ENCODE measurements at places on chromosomes 16 and 17. TPM values are rescaled to one million over a fixed set of nuclear protein-coding genes. Genes with fewer than 3 reads are reported as not detected.

- DNase-seq: no peak
Observed at GRCh38 chr17:41870627-41871026, 5.4 kb upstream of the KLHL11 start.

DNA sequence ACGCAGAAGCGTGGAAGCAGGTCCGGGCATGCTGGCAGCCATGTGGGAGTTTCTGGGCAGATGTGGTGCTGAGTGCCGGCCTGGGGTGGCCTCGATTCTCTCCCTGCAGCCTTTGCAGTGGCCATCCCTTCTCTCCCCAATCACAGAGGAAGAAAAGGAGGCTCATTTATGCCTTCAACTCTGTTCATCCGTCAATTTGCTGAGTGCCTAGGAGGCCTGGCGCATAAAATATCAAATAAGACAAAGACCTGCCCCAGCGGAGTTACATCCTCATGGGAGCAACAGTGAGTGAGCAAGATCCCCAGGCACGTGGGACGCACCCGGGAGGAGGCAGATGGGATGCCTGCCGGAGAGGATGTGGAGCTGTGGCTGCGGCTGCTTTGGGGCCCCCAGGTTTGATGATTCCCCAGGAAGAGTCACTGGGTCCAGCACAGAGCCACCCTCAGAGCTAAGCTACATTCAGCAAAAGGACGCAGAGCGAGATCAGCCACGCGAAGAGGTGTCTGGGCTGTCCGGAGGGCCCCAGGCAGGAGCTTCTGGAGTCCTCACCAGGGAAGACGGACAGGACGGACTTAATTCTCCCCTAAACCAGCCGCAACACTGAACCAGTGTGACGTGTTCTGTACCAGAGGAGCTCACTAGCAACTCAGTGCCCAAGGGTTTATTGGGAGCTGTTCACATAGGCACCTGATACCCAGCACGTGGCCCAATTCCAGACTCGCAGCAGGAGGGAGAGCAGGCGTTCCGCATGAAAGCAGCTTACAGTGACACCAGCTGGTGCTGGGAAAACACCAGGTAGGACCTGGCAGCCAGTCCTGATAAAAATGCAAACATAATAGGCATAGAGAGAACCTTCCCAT lies 11.3 kb downstream of the CA5A start:
- DNase-seq: no peak

GRCh38 chr16:78629173-78629572 lies 529.7 kb downstream of the WWOX start:
- no peak for DNase-seq

- no peak for DNase-seq
Observed at GRCh38 chr16:85168732-85169256, 56.5 kb upstream of the CIBAR2 start.

DNA sequence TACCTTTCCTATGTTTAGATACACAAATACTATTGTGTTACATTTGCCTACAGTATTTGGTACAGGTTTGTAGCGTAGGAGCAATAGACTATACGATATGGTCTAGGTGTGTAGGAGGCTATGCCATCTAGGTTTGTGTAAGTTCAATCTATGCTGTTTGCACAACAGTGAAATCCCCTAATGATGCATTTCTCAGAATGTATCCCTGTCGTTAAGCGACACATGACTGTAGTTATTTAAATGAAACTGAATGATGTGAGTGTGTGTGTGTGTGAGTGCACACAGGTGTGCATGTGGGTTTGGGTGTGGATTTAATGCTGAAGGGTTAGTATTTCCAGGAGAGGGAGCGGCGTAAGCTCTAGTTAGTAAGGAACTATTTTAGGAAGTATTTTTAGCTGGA lies 34.6 kb upstream of the SMIM36 start:
- no peak for DNase-seq

DNA sequence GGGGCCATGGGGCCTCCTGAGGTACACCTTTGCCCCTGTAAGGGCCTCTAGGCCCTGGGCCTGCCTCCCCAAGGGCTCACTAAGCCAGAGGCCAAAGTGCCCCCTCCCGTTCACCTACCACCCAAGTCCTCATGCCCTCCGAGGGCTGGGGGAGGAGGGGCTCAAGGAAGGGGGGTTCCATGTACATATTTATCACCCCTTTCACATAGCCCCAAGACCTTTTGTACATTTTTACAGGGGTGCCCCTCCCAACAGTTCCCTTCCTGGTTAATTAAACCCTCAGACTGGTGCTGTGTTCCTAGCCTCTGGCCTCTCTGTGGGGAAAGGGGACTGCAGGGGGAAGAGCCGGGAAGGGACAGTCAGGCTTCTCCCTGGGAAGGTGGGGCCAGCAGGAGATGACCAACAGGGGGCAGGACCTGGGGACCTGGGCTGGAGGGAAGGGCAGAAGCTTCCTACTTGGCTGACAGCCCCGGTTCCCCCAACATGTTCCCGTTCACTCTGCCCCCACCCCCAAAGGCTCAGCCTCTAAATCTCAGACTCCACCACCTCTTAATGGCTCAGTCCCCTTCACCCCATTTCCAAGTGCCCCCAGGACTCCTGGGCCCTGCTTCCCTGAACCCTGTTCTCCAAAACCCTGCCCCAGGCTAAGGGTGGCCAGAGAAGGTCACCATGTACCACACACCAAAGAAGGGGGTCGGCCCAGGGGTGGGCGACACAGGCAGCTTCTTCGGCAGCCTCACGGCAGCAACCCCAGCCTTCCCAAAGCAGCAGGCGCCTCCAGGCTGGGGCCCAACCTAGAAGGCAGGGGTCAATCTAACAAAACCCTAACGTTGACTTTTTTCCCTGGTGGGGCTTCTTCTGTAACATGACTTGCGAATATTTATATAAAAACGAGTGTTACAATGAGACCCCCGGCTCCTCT lies 11.9 kb downstream of the FBRS start:
- no peak for DNase-seq

GRCh38 chr17:48625495-48626244 lies 488 bp downstream of the HOXB9 start:
- no peak for DNase-seq

- DNase-seq: no peak
Observed at GRCh38 chr17:67602974-67603373, 114.8 kb upstream of the NOL11 start.

DNA sequence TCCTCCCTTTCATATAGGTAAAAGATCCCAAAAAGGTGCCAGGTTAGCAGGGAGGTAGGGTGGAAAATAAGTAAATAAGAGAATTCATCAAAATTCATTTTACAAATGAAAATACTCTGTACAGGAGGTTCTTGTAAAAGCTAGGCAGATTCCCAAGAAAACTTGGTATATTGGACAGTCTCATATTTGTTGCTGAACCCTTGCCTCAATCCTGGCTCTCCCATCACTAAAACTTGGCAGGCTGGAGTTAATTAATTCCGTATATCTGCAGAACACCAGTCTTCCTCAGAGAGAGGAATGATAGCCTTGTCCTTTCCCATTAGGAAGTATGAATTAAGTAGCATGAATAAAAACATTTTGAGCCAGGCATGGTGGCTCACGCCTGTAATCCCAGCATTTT lies 66.2 kb upstream of the MTMR4 start:
- no peak for DNase-seq

DNA sequence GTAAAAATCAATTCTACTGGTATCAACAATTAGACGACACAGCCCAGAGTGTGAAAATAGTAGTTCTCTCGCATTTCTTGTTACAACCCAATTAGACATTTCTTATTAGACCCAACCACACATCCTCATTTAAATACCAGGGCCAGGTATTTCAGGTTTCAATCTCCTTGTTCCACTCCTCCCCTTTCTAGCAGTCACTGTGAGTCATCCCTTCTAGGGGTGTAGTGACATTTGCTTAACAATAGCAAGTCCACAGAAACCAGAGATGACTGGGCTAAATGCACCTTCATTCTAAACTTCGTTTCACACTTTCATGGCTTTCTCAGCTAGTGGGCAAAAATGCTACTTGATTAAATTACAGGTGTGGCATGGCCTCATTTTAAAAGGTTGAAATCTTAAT lies 116.9 kb upstream of the CACNG3 start:
- DNase-seq: no peak

GRCh38 chr16:31083556-31083955 lies 5.2 kb downstream of the PRSS53 start:
- no peak for DNase-seq

DNA sequence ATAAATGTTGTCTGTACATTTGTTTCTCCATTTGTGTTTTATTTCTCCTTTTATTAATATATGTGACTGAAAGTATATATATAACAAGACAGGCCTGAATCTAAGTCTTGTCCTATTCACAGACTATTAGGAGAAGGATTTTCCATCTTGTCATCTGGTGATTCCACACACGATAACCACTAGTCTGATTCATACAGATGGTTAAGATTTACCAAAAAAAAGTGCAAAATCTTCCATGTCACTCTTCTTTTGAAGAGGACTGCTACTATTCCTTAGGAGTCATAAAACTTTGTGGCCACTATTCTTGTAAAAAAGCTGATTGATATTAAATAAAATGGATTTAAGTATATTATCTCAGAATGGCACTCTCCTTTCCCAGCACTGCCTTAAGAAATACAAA lies 156.3 kb downstream of the ITFG1 start:
- no peak for DNase-seq

ALOX12B gene
- 0.54 TPM for polyA plus RNA-seq

SPNS3 gene
- 3.9 TPM for polyA plus RNA-seq

ATP6V0C gene
- polyA plus RNA-seq: 167 TPM

HBA1 gene
- polyA plus RNA-seq: 974 TPM

TMC7 gene
- 1.00 TPM for polyA plus RNA-seq

CD300E gene
- polyA plus RNA-seq: 0.48 TPM

NTN1 gene
- polyA plus RNA-seq: 188 TPM

WNK4 gene
- polyA plus RNA-seq: 14.6 TPM
